ENCODE measurements at places on chromosomes 3 and 15.

DNA sequence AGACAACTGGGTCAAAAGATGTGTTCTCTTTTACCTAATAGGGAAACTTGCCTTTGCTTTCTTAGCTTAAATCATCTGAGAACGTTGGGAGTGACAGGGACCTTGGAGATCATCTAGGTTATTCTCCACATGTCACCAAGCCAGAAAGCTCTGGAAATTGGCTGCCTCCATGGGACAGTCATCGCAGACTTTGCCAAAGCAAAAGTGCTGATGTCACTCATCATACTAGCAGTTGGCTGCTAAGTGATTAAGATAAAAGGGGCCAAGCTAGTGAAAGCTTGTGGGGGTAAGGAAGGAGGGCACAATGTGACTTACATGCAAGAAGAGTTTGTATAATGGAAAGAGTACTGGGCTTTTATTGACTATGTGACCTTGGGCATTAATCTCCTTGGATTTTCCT lies 198.0 kb upstream of the PFN2 start:
- peak; percentile 16 for DNase-seq

GRCh38 chr3:157139938-157140534 lies 19.9 kb downstream of the CCNL1 start:
- DNase-seq: no peak

- DNase-seq: no peak
Observed at GRCh38 chr3:30970183-30970582, 75.7 kb upstream of the GADL1 start.

DNA sequence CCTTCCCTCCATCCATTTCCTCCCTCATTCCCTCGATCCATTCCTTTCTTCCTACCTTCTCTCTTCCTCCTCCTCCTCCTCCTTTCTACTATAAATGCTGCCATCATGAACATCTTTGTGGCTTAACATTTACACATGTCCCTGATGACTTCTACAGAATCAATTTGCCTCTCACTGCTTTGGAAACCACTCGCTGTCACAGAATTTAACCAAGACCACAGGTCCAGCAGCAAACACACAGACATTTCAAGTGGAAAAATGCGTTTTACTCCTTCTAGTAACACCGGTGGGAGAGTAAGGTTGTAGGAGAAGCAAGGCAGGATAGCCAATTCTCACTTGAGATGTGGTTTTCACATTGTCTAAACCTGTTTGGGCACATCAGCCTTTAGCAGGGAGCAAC lies 101.4 kb upstream of the LRIG1 start:
- DNase-seq: no peak
